ENCODE measurements at places on chromosomes 5 and 9.

DNA sequence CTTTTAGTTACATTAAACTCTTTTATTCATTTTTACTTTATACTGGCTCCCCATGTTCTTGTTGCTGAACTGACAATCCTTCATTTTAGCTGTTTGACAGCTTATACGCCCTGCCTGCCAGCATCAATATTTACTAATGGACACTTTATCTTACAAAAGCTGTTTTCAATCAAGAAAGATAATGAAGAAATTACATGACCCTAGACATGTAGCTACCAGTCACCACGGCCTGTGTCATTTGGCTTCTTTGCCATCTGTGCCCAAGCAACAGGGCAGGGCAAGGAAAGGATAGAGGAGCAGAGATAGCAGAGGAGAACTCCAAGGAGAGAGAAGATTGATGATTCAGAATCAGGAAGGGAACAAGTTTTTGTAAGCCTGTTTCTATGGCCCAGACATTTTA is 647.3 kb downstream of the BRINP1 start:
- DNase-seq: no peak

DNA sequence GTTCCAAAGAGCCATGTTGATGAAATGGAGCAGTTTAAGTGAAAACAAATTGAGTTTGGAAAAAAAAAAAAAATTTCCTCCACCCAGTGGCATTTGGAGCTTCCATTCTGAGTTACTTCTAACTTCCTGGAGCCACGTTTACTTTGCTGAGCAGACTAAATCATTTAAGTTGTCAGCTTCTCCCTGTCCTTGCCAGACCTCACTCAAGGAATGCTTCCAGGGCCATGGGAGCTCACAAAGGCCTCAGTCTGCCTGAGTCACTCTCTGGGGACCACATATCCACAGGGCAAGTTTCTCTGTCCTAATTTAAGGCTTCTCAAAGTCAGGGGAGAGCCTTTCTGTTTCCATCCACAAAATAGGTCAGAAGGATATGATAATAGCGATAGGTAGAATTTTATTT is 210.3 kb upstream of the TNC start:
- DNase-seq: no peak

DNA sequence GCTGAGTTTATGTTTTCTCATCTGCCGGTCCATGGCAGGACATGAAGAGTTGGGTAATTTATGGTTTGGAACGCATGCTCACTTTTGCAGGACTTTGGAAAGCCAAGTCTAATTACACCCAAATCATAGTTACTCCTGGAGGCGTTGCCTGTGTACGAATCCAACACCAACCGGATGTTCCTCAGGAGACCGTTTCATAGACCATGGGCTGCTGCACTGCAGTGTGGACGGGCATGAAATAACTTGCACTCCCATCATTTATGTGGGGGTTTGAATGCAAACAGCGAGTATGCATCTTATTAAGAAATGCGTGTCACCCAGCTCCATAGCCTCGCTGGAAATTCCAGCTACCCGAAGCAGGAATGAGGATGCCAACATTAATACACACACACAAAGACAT is 96.1 kb upstream of the IRX2 start:
- no peak for DNase-seq

- DNase-seq: no peak
These were observed 472.6 kb downstream of the ENC1 start for GRCh38 chr5:74167930-74168315.

GRCh38 chr5:151092762-151093161 is 11.9 kb upstream of the TNIP1 start:
- DNase-seq: no peak

Measured in nucleus accumbens (tissue), 56 donors.